Activated T-cell treated with anti-CD3 and anti-CD28 coated beads, Interleukin-2, amount 50 U/mL, for 72 hours (primary cell): ENCODE measurements at places on chromosomes 16 and 17.
A peak's percentile ranks its signal among the peaks of the same experiment; 100 is the strongest.

GRCh38 chr16:13527332-13527731 is 392.6 kb upstream of the ERCC4 start:
- no peak for DNase-seq

DNA sequence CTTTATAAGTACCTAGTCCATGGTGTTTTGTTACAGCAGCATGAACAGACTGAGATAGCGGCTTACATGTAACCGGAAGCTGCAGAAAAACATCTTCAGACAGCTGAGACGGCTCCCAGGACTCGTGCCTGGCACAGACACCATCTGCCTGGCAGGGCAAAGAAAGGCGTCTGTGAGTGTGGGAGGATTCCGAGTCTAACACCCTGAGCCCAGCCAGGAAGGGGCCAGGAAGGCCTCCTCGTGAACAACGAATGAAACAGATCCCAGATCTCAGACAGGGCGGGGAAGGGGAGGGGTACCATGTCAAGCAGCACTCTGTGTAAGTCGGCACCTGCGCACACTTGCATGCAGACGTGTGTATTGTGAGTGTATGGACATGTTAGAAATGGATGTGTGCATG is 4.4 kb upstream of the CSNK1D start:
- no peak for DNase-seq

- DNase-seq = peak; percentile 26
Measured at GRCh38 chr17:57697891-57698711, 47.0 kb downstream of the CCDC182 start.

GRCh38 chr17:6569370-6570285 is 13.3 kb upstream of the PITPNM3 start:
- no peak for DNase-seq

- no peak for DNase-seq
Measured at GRCh38 chr16:52489894-52490293, 57.0 kb downstream of the TOX3 start.

GRCh38 chr16:17804857-17805256 is 334.1 kb upstream of the XYLT1 start:
- no peak for DNase-seq

DNA sequence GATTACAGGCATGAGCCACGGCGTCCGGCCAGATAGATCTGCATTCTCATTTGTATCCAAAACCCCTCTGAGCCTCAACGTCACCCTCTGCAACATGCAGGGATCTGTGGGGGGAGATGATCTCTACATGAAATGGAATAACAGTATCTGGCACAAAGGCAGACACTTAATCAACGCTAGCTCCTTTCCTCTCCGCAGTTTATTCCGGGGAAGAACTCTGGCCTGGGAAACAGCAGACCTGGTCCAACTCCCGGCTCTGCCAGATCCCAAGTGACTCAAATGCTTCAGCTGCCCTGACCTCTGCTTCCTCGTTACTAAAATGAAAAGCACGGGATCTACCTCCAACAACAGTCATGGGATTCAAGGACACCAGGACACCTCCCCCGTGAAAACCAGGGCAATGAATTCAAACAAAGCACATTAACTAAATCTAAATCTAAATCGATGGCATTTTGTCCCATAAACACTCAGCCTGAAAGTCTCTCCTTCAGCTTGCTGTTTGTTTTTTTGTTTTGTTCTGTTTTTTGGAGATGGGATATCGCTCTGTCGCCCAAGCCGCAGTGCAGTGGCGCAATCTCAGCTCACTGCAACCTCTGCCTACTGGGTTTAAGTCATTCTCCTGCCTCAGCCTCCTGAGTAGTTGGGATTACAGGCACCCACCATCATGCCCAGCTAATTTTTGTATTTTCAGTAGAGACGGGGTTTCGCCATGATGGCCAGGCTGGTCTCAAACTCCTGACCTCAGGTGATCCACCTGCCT is 78.2 kb downstream of the NXN start:
- no peak for DNase-seq

GRCh38 chr16:89038811-89039735 is 54.6 kb upstream of the ACSF3 start:
- DNase-seq = no peak

- no peak for DNase-seq
Measured at GRCh38 chr17:53426505-53426904, 396.2 kb upstream of the KIF2B start.

DNA sequence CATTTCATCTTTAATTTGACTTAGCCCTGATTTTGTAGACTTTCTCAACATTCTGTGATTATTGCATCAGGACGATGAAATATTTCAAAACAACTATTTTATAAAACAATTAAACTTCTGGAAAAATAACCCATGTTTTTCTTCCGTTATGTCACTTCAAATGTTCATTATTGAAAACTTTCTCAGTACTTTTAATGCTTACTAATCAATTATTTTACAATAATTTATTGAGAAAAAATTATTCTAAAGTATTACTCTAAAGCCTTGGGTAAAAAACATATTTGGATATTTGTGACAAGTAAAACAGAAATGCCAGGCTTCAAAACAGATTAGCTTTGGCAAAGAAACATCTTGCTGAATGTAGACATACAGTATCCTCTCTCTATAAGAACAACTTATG is 46.3 kb upstream of the DHX40 start:
- no peak for DNase-seq

DNA sequence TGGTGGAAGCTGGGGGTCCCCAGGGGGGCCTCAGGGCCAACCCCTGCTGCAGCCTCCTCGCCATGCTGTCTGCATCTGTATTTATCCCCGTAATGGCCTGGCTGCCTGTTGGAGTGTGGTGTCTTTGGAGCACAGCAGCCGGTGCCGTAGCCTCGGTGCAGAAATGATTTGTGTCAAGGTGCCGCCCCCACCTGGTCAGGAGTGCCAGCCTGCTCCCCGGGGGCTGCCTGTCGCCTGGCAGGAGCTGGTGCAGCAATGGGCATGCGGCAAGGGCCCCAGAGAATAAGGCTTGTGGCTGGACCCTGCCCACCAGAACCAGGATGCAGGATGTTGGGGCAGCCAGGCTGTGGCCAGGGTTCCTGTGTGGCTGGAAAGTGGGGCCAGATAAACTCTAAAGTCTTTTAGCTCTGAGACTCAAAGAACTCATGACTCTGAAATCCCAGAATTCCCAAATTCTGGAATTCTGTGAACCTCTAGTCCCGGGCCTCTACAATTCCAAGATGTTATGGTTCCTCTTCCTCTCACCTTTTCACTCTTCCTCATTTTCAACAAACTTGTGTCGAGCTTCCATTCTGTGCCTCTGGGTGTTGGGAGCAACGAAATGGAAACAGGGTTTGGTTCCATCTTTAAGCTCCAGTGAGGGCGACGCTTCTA is 5.9 kb downstream of the CPNE2 start:
- DNase-seq = no peak

GRCh38 chr16:59540621-59541020 is 806.5 kb upstream of the GOT2 start:
- DNase-seq = no peak

GRCh38 chr17:49545806-49546545 is 29.7 kb upstream of the NXPH3 start:
- no peak for DNase-seq

GRCh38 chr17:28256881-28257280 is 62.1 kb upstream of the TMEM97 start:
- no peak for DNase-seq

GRCh38 chr16:68644715-68645493 is at the start of gene CDH3:
CDH3 (plus strand) TSS chr16:68645310; CDS start chr16:68645380, 70 bp downstream.
- peak; percentile 26 for DNase-seq

GRCh38 chr17:82036634-82037091 is 834 bp downstream of the DCXR start:
- DNase-seq = no peak

GRCh38 chr16:69523566-69524305 is 42.0 kb upstream of the NFAT5 start:
- DNase-seq = no peak

DNA sequence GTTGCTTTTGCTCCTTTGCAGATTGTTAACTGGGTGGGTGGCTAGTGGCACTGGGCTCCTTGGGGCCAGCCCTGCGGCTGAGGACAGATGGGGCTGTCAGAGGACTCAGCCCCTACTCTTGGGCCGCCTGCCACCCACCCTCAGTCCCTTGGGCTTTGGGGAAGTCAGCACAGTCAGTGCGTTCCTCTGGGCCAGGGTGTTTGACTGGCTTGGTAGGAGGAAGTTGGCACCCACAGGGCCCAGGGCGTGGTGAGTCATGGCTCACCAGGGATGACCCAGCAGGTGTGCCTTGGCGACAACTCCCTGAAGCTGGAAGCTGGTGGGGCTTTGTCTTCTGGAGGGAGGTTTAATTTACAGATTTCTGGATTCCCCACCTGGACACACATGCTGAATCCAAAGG is 32.4 kb downstream of the HAPSTR1 start:
- peak; percentile 40 for DNase-seq

DNA sequence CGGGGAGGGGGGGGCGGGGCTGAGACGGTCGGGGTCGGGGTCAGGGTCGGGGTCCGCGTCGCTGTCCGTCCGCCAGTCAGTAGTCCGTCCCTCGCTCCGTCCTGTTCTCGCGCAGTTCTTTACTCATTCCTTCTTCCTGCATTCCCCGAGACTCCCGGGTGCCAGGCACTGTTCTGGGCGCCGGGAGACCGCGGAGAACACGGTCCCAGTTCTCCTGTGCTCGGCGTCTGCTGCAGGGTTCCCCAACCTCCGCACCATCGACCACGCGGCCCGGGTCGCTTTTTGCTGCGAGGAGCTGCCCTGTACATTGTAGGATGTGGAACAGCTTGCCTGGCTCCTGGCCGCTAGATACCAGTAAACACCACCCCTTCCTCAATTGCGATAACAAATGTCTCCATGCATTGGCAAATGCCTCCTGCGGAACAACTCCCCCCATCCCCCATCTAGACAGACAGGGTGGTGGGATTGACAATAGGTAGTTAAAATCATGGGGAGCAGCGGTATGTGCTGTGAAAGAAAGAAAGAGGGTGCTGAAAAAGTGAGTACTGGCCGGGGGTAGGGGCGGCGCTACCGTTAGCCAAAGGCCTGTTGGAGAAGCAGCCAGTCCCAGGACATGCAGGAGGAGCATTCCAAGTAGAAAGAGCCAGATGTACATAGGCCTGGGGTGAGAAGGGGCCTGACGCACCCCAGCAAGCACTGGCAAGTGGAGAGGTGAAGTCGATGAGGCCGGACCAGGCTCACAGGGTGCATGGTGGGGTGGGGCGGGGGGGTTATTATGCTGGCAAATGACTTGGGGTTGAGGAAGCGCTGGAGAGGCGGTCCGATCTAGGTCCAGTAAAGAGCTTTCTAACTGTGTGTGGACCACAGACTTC is 631 bp downstream of the TRAF7 start:
- DNase-seq = no peak
